ENCODE measurements at places on chromosomes 5 and 9. TPM values are rescaled to one million over a fixed set of nuclear protein-coding genes. Genes with fewer than 3 reads are reported as not detected.

DAPK1 gene
- total RNA-seq = 18.8 TPM

CARTPT gene
- total RNA-seq = not detected

CCDC171 gene
- total RNA-seq = 5.7 TPM

NAA35 gene
- total RNA-seq = 20.9 TPM

RLN2 gene
- total RNA-seq = not detected

TNC gene
- 30.8 TPM for total RNA-seq

SV2C gene
- under 0.01 TPM for total RNA-seq

ST6GALNAC4 gene
- 23.5 TPM for total RNA-seq

AFAP1L1 gene
- total RNA-seq = 75.7 TPM

CENPP gene
- 15.7 TPM for total RNA-seq

SLCO4C1 gene
- total RNA-seq = 1.0 TPM

COL27A1 gene
- 8.9 TPM for total RNA-seq

ACOT12 gene
- 0.52 TPM for total RNA-seq

AK8 gene
- total RNA-seq = 0.52 TPM

F2R gene
- 13.0 TPM for total RNA-seq

INSL4 gene
- not detected for total RNA-seq

AK3 gene
- 18.3 TPM for total RNA-seq

NDUFB6 gene
- total RNA-seq = 37.6 TPM

FLT4 gene
- 8.4 TPM for total RNA-seq

C8G gene
- total RNA-seq = not detected

NIPAL4 gene
- total RNA-seq = under 0.01 TPM

PTRH1 gene
- 8.4 TPM for total RNA-seq

Measured in skeletal muscle tissue (tissue), 5 donors.